ENCODE measurements at places on chromosomes 1 and 21.

DNA sequence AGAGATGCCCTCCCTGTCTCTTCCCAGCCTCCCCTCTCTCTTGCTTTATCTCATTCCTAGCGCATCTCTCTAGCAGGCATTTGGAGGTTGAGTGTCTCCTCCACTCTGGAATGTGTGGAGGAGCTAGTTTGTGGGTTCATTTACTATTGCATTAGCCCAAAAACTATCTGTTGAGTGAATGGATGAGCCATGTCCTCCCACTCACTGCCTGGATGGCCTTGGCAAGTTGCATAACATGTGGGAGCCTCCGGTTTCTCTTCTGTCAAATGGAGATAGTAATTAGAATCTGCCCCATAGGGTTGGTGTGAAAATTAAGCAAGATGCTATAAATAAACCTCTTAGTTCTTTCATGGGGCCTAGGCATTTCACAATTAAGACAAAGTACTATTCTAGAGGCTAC lies 181.8 kb downstream of the KAZN start:
- no peak for DNase-seq

GRCh38 chr1:27856561-27857343 lies 15.6 kb upstream of the THEMIS2 start:
- no peak for DNase-seq

DNA sequence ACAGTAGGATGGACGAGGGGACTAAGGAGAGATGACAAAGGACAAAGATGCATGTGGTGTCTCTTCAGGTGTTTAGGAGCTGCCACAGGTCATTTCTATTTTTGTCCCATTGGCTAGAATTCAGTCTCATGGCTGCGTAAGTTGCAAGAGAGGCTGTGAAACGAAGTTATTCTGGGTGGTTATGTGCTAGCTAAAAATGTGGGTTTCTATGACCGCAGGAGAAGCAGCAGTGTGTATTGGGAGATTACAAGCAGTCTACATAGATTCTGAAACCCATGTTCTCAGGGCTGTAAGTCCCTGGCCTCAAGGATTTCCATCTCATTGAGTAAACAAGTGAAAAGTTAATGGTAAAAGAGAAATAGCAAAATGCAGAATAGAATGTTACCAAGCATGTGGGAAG lies 110.7 kb downstream of the SPATA46 start:
- no peak for DNase-seq

GRCh38 chr1:38667626-38668025 lies 191.9 kb downstream of the RRAGC start:
- DNase-seq, result no peak

- no peak for DNase-seq
Observed at GRCh38 chr1:206021008-206021625, 2.6 kb downstream of the CTSE start.

DNA sequence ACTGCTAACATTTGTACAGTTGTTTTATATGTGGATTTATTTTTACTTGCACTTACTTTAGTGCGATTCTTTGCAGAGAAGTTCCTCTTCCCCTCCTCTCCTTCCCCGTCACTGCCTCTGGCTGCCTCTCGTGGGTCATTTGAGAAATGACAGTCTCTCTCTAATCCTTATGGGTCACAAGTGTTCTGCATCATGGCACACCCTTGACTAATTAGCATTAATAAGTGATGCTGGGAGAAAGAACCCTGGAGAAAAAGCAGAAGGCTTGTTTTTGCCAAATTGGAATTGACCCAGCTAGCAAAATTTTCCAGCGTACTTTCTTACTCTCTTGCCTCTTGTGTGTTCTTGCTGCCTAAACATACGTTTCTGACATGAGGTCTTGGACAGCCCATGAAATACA lies 301.2 kb downstream of the DUSP10 start:
- peak; percentile 66 for DNase-seq

DNA sequence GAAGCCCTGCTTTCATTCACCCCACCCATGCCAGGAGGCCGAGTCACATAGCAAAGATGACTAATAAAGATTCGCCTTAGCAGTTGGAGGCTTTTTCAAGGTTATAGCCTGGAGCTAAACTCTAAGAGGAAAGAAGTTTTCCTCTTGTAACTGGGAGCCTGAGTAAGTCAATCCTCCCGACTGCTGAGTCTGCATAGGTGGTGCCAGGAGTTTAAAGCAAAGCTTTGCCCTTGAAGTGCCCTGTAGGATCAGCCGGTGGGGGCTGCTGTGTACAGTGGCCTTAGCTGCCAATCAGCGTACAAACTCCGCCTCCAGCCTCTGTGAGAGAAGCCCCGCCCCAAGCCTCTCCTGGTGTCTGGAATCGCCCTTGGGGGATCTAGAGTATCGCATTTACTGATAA lies 147.5 kb upstream of the SPATA6 start:
- peak; percentile 39 for DNase-seq

GRCh38 chr21:8992731-8993174 lies 1528.6 kb upstream of the TPTE start:
- no peak for DNase-seq

- no peak for DNase-seq
Observed at GRCh38 chr21:40926238-40926637, 79.3 kb upstream of the DSCAM start.

- DNase-seq, result no peak
Observed at GRCh38 chr1:177411381-177411780, 240.6 kb downstream of the BRINP2 start.

GRCh38 chr1:186325239-186325638 lies 49.8 kb downstream of the TPR start:
- DNase-seq, result no peak

DNA sequence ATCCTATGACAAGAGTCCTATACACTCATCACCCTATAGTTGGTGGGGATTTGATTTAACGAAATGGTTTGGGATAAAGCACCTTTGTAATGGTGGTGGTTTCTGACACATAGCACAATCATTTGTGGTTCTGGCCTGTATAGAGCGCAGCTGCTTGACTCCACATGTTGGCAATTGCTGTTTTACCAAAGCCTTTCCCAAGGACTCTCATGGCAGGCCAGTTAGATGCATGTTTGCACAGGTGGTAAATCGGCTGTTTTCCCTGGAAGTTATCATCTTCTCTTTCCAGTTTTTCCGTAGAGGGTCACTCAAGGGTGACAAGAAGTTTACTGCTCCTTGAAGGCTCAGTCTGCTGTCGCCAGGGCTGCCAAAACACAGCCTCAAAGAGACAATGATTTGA lies 17.1 kb upstream of the XPR1 start:
- no peak for DNase-seq

DNA sequence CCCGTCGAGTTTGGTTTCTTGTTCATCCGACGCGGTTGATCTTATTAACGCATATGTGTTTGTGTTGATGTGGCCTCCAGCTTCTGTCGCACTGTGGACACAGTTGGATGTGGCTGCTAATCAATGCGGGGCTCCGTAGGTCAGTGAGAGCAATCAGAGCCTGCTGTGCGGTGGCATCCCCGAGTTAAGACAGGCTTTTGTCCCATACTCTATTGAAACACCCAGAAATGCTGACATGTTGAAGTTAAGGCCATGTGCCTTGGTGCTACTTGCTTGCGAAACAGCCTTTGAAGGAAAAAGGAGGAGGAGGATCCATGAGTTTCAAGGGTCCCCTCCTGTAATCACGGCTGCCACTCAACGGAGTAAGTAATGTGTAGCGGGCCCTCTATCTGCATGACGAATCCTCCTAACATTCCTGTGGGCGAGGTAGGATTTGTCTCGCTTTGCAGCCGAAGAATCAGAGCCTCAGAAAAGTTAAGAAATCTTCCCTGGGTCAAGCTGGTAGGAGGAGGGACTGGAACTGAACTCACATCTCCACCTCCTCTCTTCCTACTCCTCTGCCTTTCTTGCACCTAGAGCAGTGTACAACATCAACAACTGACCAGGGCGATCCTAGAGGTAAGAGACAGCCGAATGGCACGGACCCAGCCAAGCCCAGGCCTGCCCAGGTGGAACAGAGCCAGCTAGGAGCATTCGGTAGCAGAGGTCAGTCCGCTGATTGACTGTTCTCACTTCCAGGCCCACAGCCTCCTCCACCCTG lies 19.5 kb downstream of the PDE9A start:
- no peak for DNase-seq

- DNase-seq, result no peak
Observed at GRCh38 chr1:92315766-92316599, 17.1 kb downstream of the RPAP2 start.

GRCh38 chr1:12184008-12184681 lies 17.4 kb downstream of the TNFRSF1B start:
- DNase-seq, result peak; percentile 76

DNA sequence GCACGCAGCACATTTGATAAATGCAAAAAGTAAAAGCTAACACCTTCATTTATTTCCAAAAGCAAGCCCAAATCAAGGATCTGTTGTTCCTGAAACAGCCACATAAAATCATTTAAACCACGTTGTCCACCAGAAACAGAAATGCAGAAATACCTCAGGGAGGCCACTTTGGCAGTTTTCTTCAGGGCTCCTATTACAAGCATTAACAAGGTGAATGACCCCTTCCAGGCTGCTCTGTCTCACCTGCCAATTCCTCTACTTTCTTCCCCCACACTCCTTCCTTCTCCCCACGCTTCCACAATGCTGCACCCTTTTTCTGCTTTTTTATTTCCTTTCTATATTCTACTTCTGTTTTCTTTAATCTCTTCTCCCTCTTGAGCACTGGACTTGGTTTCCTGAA lies 55.0 kb upstream of the PTGFRN start:
- no peak for DNase-seq

GRCh38 chr1:54810153-54810942 lies 9.2 kb upstream of the TTC22 start:
- DNase-seq, result peak; percentile 71

GRCh38 chr1:26582836-26583460 lies 53.4 kb downstream of the RPS6KA1 start:
- no peak for DNase-seq

GRCh38 chr1:57208741-57209302 lies 215.0 kb downstream of the DAB1 start:
- DNase-seq, result no peak

GRCh38 chr1:104092698-104093097 lies 343.0 kb downstream of the AMY1C start:
- no peak for DNase-seq

- DNase-seq, result no peak
Observed at GRCh38 chr21:45118099-45118498, 43.7 kb downstream of the ADARB1 start.

DNA sequence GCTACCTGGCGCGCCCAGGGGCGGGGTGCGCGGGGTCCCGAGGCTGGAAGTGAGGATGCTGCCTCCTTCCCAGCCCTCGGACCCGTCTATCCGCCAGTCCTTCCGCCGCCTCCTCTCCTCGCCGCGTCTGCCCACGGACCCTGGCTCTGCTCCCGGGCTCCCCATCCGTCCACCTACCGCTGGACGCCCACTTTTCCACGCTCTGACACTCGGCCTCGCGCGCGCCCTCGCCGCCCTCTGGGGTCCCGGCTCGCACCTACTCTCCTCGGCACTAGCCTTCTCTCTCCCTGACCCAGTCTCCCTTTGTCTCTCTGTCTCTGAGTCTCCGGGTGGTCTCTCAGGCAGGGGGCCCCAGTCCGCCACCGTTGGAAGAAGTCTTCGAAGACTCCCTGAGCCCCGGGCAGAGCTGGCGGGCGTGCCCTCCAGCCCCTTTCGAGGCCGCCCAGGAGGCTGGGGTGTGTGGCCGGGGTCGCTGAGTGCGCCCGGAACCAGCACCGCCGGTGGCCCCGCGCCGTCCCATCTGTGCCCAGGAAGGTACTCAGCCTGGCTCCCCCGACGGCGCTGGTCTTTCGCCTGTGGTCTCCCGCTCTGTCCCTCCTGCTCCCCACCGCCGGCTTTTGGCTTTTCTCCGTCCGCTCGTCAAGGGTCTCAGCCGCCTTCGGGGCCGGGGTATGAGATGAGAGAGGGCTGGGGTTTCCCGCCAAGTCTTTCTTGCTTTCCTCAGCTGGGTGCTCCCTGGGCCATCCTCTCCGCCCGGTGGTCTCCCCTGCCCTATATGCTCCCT lies 610 bp downstream of the DRAXIN start:
- no peak for DNase-seq

DNA sequence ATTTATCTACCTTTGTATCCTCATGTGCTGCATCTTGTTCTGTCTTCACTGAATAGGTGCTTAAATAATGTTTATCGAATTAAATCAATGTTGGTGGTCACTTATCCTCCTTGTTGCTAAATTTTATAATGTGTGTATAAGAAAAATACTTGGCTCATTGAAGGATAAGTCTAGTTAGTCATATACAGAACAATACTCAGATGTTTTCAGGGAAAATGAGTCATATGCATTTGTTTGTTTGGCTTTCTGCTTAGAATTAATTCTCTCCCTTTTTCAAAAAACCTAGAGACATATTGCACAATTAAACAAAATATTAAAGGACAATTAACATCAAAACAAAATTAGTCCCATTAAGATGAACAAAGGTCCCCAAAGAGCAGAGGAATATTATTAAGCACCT lies 89.0 kb downstream of the UBE2U start:
- DNase-seq, result no peak

- no peak for DNase-seq
Observed at GRCh38 chr1:61523893-61524605, 200.9 kb downstream of the TM2D1 start.

GRCh38 chr1:107590900-107591622 lies 373.9 kb downstream of the VAV3 start:
- no peak for DNase-seq

GRCh38 chr1:234369784-234370183 lies 3.5 kb upstream of the COA6 start:
- DNase-seq, result no peak

- peak; percentile 25 for DNase-seq
Observed at GRCh38 chr1:216531263-216532239, 108.3 kb upstream of the USH2A start.

DNA sequence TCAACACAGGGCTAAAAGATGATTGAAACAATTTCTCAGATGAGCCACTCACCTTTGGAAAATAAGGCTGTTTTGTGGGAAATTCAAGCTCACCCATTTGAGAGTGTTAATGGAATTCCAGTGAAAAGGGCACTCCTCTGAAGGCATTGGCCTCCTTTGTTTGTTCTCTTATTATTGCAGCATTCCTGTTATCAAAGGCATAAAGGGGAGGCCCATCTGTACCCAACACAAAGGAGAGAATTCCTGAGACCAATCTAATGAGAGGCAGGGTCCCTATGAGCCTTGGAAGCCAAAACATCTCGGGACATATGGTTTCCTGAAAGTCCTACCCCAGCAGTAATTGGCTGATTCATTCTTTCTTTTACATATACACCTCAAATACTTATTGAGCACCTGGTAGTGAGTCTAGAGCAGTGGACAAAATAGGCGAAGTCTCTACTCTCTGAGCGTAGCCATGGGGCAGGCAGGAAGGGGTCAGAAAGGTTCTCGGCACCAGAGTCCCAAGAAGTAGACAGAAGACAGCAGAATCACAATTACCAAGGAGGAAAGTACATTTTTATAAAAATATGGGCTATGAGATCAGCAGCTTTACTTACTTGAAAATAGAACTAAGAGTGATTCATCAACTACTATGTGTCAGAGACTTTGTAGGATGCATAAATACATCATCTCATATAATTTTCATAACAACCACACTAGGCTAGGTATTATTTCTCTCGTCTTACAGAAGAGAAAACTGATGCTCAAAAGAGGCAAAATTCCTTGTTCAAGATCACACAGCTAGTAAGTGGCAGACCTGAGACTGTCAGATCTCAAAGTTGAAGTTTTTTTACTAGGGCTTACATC lies 218.7 kb downstream of the DAB1 start:
- DNase-seq, result no peak

- DNase-seq, result no peak
Observed at GRCh38 chr21:21039624-21040170, 41.5 kb downstream of the NCAM2 start.

- DNase-seq, result no peak
Observed at GRCh38 chr1:157399343-157399983, 152.9 kb downstream of the FCRL5 start.
